CD4-positive, alpha-beta T cell treated with Interleukin-6 at 100 ng/mL for 8 hours (primary cell): ENCODE measurements at places on chromosomes 5 and 9.

DNA sequence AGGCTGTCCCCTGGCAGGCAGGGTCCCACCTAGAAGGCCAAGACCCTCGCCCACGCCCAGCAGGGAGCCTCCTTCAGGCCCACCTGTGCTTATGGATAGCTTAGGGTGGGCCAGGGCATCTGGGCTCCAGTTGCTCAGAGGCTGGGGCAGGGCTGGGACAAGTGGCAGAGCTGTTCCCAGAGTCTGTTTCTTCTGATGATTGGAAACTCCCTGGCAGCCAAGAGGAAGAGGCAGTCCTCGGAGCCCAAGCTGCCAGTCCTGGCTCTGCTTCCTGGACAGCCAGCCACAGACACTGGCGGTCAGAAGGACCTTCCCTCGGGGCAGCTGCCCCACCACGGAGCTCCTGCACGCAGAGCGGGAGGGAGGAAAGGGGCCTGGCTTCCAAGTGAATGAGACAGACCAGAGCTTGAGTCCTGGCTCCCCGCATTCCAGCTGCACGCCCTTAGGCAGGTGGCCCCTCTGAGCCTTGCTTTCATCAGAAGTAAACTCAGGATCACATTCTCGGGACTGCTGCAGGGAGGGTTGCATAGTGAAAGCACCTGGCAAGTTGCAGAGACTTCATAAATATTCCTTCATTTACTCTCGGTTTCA, 37.9 kb upstream of the GABRP start:
- no peak for DNase-seq

DNA sequence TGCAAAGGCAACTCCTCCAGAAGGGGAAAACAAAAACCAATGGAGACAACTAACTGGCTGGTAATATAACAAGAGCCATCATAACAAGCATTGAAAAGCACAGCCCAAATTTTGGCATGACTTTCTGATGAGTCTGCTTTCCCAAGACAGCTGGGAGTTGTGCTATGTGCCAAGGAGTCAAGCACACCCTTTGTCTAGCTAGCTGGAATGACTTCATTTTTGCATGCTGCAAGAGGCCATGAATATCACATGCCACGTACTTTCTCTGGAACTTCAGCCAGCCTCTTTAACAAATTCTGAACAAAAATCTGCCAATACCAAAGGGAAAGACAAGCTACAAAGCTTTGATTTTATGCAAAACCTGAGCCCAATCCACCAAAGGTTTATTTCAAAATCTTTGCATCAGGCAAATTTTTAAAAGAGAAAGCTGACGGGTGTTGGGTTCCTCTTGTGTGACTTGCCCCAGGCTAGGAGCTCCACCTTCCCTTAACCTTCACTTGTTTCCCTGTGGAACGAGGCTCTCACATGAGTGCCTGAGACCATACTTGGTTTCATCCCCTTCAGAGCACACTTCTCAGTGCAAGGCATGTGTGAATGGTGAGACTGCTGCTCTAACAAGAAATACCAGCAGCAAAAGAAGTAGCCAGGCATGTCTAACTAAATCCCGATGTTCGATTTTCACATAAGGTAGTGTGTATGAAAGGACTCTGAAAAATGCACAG, 47.3 kb downstream of the S1PR3 start:
- no peak for DNase-seq

DNA sequence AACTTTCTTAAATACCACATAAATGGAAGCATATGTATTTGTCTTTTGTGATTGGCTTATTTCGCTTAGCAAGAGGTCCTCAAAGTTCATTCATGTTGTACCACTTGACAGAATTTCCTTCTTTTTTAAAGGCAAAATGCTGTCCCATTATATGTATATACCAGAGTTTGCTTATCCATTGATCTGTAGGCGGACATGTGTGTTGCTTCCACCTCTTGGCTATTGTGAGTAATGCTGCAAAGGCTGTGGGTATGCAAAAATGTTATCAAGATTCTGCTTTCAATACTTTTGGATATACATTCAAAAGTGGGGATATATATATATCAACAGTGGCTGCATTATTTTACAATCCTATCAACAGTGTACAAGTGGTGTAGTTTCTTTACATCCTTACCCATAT, 271.0 kb downstream of the PRR16 start:
- DNase-seq: no peak

DNA sequence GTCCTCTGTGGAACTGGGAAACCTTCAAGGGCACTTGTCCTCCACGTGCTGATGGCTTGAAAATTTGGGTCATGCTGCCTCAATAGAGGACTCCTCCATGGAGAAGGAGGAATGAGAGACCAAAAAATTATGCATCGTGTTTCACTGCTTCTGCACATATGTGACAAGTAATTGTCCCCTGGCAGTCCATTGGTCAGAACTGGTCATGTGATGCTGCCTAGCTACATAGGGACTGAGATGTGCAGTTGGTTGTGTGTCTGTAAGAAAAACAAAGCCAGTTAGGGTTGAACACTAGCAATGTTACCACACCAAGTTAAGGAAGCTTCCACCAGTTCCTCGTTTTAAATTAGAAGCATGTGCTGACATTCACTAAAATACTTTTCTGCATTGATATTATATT, 201.9 kb upstream of the ANKH start:
- no peak for DNase-seq

DNA sequence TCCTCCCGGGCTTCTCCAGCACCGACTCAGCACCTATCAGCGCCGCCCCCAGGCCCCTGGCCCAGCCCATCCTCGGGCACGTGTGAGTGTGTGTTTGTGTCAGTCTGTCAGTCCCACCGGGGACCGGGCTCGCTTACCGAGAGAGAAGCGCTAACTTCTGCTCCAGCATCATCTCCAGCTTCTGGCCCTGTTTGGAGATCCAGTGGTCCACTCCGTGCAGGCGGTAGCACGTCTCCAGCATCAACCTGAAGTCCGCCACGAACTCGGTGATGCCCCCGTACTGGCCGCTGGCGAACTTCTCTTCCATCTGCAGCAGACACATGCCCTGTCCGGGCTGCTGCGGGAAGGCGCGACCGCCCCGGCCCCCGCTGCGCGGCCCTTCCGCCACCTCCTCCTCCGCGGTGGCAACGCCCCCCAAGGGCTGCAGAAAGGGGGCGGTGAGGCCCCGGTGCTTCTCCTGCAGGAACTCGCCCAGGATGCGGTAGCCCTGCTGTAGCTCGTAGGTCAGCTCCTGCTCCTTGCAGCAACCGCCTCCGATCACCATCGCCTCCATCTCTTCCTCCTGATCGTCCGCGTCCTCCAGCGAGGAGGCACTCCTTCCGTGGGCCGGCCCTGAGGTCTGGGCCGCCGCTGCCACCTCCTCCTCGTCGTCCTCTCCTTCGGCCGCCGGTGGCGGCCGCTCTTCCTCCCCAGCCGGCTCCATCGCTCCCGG, 8.2 kb downstream of the RANBP6 start:
- DNase-seq: peak; percentile 92

- no peak for DNase-seq
These were observed 103.0 kb downstream of the GLIS3 start for GRCh38 chr9:4196886-4197285.

DNA sequence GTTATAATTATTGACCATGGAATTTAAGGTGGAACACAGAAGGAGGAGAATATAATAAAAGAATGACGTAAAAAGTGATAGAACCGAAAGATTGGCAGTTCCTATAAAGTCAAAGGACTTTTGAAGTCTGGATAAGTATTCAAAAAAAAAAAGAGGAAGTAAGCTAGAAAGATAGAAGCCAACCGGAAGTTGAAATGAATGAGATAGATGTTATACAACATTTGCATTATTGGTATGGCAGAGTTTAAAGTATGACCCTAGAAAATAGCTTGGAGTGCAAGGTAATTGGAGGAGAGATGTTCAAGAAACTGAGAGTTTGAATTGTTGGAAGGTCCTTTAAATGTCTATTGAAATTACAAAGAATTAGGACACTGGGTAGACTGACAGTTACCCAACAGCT, 293.6 kb downstream of the FER start:
- no peak for DNase-seq

- DNase-seq: no peak
These were observed 3.5 kb upstream of the CNTFR start for GRCh38 chr9:34592895-34593601.

- DNase-seq: no peak
These were observed 10.2 kb downstream of the NIPBL start for GRCh38 chr5:36886791-36887190.

DNA sequence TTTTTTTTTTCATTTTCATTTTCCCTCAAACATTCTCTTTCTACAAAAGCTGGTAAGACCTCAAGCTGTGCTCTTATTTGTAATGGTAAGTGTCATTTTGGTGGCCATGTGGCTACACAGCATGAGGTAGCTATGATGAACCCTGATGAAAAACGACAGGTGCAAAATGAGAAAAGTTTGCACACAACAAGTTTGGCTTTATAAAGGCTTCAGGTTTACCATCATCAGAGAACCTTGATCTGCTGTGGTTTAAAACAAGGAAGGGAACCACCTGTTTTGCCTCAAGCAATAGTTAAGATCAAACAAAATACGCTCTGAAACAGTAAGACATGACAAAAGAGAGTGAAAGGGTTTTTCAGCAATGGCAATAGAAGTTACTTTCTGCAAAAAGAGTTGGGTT, 1124.6 kb upstream of the ACO1 start:
- peak; percentile 64 for DNase-seq

DNA sequence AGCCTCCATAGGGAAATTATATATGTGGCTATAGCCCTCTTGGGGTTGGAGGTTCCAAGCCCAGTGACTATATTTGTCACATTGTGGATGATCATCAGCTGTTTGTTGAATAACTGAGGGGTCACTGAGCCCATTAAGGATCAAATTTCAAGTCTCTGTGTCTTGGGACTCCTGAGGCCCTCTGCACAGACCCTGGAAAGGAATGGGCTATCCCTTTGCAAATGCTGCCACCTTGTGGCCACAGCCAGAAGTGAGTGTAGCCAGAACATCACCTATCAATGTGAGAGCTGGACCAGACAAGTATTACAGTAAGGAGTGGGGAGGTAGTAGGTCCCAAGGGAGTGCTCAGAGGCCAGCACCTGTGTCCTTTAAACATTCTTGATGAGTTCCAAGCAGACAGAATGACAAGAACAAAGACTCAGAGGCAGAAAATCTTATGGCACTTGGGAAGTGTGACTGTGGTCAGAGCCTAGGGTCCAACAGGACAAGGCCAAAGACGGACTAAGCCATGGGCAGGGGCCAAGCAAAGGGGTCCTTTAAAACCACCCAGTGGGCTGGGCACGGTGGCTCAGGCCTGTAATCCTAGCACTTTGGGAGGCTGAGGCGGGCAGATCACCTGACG, 8.2 kb downstream of the RPP25L start:
- peak; percentile 74 for DNase-seq

GRCh38 chr5:5422819-5423515, 490 bp downstream of the ICE1 start:
- DNase-seq: peak; percentile 3

DNA sequence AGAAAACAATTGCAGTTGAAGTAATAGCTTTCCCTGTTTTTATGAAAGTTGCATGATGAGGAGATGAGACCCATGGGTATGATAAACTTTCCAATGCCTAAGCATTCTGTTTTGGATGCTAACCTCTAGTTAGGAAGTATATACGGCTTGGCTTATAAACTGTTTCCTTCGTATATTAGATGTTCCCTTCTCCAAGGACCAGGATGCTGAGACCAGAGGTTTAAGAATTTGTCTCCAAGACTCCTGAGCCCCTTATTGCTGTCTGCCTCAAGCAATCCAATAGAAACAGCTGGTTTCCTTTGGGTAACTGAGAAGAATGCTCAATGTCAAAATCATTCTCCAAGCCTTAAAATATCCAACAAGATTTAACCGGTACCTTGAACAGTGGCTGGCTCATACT, 12.2 kb upstream of the TNC start:
- no peak for DNase-seq

DNA sequence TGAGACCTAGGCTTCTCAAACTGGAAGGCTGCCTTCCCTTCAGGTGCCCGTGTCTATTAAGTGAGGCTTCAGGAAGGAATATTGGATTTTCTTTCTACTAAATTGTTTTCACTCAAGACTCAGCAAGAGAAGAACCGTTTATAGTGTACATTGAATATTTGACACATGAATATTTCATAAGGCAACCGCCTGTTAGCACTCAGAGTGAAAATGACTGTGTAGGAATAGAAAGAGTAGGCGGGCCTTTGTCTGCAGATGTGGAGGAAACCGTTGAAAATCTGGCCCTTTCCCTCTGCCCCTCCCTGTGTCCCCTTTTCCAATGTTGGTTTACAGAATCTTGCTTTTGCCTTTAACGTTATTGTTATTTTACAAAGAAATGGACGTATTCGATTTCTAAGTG, 6.2 kb downstream of the SAP30L start:
- no peak for DNase-seq

GRCh38 chr5:1011226-1011631, 2.6 kb downstream of the NKD2 start:
- DNase-seq: peak; percentile 20

DNA sequence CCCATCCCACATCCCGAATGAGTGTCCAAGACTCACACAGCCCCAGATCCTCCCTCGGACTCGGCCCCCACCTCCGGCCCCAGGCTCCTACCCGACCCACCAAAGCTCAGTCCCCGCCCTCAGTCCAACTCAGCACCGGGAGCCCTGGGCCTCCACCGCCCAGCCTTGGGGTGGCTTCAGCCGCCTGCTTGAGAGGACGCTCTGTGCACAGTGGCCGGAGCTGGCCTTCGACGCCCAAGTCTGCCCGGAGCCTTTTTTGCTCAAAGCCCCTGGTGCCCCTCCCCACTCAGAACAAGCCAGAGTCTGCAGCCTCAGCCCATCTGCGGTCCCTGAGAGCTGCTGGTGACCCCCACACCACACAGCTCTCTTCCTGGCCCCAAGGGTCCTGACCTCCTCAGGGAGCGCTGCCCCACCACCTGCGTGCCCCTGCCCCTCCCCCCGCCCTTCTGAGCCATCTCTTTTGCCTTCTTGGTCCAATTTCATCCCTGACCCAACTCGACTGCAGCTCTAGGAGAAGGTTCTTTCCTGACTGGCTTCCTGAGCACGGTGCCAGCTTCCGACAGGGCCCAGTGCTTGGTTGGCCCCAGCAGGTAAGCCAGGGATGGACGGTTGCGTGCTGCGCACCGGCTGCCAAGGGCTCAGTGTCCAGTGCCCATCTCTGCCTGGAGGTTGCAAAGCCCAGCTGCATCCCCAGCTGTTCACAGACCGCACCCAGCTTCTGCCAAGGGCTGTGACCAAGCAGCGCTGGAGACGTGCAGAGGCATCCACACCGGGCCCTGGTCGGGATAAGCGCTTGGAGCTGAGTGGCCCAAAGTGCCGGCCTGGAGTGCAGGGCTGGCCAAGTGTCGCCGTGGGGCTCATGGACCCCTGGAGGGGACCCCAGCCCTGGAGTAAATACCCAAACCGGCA, 27.7 kb upstream of the NSMF start:
- no peak for DNase-seq
